ENCODE measurements at places on chromosomes 2 and 18.

DNA sequence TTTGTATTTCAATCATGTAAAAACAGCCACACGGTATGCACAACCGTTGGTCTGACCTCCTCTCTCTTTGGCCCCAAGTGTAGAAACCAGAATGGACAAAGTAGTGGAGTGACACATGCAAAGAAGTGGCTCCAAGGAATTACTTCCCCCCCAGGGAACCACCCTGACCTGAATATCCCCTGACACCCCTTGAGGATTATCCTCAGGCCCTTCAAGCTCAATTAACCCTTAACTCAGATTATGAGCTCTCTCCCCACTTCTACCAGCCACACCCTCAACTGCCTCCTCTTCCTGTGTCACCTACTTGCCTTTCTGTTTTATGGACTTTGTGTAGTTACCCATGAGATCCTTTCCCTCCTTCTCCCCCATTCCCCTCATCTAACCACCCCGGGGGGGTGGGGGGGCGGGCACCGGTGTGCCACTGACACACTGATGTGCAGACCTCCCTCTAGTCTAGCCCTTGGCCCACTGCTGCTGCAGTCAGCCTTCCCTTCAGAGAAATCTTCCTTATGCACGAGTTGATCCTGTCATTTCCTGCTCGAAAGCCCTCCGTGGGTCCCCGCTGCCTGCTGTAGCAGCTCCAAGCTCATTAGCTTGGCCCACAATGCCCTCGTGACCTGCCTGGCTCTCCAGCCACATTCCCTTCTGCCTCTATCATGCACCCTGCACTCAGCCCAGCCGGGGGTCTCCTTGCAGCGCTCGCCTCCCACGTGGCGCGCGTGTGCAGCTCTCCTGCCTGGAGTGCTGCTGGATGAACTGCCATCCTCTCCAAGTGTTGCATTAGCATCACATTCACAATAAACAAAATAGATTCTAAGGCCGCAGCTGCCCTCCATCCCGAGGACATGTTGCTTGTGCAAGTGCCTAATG lies 40.1 kb upstream of the TMEM177 start:
- no peak for DNase-seq

DNA sequence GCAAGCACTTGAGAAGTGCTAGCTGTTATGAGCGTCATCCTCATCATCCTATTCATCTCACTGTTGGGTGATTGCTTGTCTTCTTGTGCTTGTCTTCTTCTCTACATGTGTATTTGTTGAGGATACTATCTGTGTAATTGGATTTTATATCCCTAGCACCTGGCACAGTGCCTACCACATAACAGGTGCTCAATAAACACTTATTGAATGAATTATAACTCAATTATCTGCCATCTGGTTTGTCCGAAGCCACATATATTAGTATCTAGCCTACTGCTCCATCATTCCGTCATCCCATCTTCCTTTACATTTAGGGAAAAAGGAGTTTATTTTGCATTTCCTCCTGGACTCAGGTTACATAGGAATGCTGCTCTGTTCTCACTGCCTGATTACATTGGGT lies 330.4 kb upstream of the ETAA1 start:
- DNase-seq: no peak

DNA sequence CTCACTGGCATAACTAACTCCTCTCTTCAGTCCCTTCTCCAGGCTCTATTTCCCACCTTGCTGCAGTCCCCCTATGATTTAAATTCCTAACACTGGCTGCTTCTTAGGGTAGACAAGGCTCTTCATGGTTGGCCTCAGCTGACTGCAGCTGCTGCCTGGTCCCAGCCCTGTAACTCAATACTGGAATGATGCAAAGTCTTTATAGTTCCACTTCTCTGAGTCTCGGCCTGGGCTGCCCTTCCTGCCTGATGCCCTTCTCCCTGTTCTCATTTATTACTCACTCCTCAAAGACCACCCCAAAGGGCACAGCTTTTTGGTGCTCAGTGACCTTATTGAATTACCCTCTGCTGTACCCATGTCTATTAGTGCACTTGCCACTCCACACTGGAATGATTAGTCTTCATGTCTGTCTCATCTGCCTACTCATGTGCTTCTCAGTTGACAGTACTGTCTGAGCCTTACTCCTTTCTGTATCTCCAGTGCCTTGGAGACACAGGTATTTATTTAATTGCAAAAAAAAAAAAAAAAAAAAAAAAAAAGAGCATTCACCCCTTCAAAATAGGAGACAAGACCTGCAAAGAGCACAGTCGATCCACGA lies 199.4 kb upstream of the REV1 start:
- no peak for DNase-seq

DNA sequence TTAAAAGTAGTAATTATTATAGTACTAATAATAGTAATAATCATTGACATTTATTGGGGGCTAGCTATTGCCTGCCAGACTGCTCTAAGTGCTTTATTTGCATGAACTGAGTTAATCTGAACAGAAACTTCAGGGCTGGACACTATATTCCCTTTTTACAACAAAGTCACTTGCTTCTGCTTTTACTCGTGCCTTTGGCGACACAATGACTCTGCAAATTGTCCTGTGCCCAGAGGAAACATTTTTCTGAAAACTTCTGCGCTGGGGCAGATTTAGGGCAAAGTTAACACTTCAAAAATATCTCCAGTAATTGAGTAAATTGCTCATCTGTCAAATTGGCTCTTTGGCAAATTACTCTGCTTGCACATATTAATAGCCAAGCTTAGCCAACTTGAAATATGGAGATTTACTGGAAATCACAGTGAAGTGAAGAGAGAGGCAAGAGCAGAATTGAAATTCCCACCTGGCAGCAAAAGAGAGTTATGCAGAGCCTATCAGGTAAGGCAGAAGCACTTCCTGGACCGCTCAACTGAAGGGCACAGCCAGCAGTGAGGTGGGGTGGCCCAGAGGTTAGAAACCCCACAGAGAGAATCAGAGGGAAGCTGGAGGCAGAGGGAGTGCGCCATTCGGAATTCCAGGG lies 36.3 kb downstream of the BMP10 start:
- no peak for DNase-seq

DNA sequence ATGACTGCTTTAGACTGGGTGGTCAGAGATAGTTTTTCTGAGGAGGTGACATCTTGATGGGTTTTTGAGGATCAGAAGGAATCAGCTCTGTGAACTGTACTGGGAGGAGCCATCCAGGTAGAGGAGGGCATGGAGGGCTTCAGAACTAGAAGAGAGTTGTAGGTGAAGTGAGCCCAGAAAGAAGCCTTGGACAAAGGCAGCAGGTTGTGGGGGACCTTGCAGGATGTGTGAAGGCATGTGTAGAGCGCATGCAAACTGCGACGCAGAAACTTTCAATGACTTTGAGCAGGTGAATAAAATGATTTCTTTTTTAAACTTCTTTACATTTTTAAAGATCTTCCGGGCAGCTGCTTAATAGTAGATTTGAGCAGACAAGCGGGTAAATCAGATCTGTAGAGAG lies 83.9 kb upstream of the SIX2 start:
- DNase-seq: no peak

Data from vagina (tissue), 2 donors.